WTC11 (cell line): ENCODE measurements at places on chromosomes 2 and 18. TPM values are rescaled to one million over a fixed set of nuclear protein-coding genes. Genes with fewer than 3 reads are reported as not detected.

DNA sequence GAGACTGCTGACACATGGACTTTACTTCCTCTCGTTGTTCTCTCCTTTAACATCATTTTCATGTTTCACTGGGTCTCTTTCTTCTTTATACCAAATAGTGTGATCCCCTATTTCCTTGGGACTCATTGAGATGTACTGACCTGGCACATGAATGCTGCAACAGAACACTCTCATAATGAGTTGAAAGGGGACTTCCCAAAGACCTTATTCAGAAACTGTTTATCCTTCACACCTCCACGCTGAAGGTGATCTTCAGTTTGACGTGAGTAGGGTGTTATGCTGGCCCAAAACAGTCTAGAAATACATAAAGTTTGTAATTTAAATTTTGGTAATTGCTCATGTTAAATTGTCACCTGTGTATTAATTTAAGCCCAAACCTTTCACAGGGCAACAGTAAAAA, 1096.8 kb upstream of the GYPC start:
- no peak overlapping the region for H3K27ac ChIP-seq
- H3K4me1 ChIP-seq, result peaks cover under 1% of the 10 kb centered on the region
- H3K27me3 ChIP-seq, result no peaks in the 10 kb centered on the region

DNA sequence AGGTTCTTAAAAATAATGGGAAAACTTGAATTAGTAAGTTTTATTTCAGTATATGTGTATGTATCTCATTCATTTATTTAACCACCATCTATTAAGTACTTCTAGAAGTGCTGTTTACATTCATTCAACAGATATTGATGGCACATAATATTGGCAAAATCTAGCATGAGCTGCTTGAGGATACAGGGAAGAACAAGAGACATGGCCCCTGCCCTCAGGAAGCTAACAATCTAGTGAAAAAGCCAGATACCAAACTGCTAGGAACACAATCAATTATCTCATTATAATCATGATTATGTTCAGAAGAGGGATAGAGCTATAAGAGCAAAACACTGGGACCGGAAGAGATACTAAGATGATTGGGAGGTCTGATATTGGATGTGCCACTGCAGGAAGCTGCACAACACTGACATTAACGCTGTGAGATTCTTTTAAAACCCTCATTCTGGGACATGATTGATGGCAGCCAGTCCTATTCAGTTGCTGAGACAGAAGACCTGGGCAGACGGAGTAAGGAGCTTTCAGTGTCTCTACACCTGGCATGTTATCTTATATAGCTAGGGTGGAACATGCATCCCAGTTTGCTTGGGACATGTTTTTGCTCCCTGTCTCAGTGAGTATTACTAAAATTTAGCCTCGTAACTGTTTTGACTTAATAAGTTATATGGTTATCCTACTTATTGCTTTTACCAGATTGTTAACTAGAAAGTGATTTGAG, 314.1 kb downstream of the STK39 start:
- no peak overlapping the region for H3K27ac ChIP-seq
- peaks cover 3% of the 10 kb centered on the region; the same call in 1 of the 2 replicates for H3K36me3 ChIP-seq
- peaks cover 5% of the 10 kb centered on the region for H3K4me1 ChIP-seq
- H3K27me3 ChIP-seq, result no peaks in the 10 kb centered on the region
- no peak overlapping the region for H3K4me3 ChIP-seq
- no peak for DNase-seq

DNA sequence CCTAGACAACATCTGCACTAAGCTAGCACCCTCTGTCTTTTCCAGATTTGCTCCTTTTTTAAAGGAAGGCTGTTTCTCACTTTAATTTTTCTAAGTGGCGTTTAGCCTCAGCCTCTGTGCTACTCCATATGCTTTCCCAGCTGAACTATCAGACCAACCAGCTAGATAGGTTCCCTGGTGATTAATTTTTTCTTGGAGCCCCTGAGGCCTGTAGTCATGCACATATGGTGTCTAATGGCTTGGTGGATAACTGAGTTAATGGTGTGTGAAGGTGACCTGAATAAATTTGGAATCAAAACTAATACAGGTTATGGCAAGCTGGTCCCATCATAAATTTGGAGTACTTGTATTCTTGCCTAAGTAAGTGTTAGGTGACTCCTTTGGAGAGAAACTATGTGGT, 135.5 kb downstream of the MGAT5 start:
- H3K27me3 ChIP-seq, result no peaks in the 10 kb centered on the region
- no peaks in the 10 kb centered on the region for H3K36me3 ChIP-seq
- no peaks in the 10 kb centered on the region for H3K4me1 ChIP-seq
- H3K4me3 ChIP-seq, result no peak overlapping the region
- no peak for DNase-seq

Gene TUBA3D
- total RNA-seq, result 0.25 to 0.28 TPM in 2 of 3 replicates, not detected in the other

Gene DAW1
- total RNA-seq, result 0.48 to 0.69 TPM (median 0.61 TPM) in 3 replicates
